ENCODE measurements at places on chromosomes 5 and 9.

- DNase-seq: no peak
These were observed 389.3 kb upstream of the DMAC1 start for GRCh38 chr9:8188723-8189407.

DNA sequence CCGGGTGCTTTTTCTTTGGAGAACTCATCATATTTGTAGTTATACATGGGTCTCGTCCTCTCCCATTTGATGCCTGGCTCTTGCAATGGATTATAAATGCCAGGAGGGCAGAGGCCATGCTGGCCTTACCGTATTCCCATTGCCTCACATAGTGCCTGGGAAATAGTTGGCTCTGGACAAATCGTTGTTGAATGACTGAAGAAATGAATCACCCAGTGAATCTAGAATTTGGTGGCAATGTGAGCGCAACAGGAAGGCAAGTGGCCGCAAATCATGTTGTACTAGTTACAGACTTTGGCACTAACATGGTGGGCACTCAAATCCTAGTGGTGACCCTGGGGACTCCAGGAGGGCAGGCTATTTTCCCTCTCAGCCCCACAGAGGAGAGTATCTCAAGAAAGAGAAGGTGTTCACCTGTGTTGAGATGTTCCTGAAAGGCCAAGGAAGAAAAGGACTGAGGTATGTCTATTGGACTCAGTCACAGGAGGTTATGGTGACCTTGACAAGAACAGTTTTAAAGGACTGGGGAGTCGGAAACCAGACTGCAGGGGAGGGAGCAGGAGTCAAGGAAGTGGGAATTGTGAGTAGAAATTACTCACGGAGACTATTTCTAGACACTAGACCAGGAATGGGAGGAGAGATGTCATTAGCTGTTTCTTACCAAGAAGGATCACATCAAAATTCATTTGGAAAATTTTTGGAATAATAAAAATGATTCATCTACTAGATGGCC, 61.7 kb upstream of the COL15A1 start:
- no peak for DNase-seq

GRCh38 chr5:132759114-132760048, 12.2 kb downstream of the CCNI2 start:
- no peak for DNase-seq

- DNase-seq: no peak
These were observed 105.1 kb downstream of the PSD2 start for GRCh38 chr5:139900546-139901250.

DNA sequence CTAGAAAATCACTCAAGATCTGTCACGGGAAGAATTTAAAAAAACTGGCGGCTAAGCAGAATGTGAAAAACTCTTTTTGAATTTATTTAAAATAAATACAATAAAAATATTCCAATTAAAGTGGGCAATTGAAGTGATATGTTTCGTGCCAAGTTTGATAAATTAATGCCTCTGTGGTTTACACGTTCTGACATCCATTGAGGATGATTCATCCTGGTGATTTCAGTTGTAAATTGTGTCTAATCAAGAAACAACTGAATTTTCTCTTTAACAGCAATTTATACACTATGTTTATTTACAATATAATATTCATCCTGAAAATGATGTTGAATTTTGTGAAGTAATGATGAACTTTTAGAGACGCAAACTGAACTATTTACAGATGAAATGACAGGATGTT, 21.0 kb upstream of the OSMR start:
- no peak for DNase-seq

GRCh38 chr5:111670826-111671492, 86.0 kb downstream of the NREP start:
- no peak for DNase-seq

DNA sequence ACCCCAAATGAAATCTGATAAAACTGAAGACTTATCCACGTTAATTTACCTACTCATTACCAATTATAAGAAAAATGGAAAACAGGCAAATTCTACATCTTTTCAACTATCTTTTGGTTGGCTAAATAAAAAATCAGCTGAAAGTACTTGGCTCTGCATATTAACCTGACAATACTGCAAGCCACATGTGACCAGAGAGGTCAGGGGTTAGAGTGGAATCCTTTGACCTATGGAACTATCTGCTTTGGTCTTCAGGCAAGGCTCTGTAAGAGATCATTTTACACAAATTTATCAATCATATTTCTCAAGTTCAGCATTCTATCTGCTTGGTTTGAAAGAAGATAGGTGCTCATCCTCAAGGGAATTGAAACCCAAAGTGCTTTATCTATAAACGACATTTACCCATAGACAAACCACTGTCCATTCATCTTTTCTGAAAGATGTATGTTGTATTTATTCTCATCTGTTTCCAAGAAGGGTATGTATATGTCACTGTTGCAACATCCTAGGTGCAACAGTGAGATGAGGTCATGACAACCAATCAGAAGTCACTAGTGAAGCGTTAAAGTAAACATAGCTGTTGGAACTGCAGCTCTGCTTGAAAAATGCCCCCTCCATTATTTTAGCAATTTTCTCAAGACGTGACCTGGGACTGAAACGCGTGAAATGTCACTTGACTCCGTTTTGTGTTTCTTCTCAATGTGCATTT, 144.9 kb upstream of the POU5F2 start:
- DNase-seq: no peak

DNA sequence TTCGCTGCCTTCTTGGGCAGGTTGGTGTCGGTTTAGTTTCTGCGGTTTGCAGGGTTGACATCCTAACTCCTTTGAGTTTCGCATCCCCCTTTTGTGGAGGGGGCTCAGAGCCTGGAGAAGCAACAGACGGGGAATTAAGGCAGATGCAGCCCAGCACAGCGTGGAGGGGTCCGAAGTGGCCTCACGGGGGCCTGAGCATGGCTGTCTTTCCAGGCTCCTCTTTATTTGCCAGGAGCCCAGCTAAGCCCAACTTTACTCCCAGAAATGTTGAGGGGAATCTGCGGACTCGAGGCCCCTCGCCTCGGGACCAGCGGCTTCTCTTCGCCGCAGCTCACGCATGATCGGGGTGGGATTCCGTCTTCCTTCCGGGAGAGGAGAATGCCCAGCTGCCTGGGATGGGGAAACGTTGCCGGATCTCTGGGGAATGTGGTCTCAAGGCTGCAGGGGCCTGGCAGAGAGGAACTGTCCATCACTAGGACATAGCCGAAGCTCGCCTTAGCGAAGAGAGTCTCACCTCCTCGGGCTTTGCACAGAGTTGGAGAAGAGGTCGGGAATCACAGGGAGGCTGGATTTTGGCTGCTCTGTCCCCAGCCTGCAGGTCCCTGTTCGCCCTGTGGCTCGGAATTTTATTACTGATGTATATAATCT, 1.3 kb downstream of the RAI14 start:
- peak; percentile 11 for DNase-seq

- peak; percentile 27 for DNase-seq
These were observed 789 bp downstream of the COL27A1 start for GRCh38 chr9:114155995-114156656.

DNA sequence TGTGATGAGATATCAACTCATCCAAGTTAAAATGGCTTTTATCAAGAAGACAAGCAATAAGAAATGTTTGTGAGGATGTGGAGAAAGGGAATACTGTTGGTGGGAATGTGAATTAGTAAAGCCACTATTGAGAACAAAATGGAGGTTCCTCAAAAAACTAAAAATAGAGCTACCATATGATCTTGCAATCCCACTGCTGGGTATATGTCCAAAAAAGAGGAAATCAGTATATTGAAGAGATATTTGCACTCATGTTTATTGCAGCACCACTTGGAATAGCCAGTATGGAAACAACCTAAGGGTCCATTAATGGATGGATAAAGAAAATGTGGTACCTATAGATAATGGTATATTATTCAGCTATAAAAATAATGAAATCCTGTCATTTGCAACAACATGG, 25.1 kb downstream of the PPIP5K2 start:
- no peak for DNase-seq

DNA sequence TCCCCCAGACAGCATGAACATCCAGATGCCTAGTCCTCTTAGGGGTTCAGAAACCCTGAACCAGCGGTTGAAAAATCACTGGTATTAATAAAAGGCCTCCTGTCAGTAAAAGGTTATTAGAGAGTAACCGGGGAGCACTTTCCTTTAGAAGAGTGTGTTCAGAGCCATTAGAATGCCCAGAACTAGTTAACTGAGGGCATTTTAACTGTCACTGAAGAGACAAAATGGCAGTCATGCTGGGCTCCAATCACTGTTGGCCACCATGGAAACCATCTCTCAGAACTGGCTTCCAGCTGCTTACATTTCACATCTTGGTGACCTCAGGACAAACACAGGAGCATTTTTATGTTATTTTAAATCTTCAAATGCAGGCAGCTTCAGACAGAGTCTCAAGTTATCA, 36.2 kb upstream of the GDA start:
- no peak for DNase-seq

DNA sequence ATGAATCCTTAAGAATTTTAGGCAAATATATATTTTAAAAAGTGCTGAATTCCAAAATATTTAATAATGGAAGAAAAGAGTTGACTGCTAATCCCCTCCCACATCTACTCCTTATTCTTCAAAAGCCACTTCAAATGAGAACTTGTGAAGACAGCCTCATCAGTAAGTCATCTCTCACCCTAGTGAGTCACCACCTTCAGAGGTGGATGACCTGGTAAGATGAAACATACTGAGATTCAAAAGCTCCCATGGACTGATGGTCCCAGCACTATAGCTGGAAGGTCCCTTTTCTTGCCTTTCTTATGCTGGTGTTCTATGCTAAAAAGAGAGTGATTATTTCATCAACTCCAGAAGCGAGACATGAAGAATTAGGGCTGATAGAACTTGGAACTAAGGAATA, 37.8 kb upstream of the SPDL1 start:
- DNase-seq: no peak

DNA sequence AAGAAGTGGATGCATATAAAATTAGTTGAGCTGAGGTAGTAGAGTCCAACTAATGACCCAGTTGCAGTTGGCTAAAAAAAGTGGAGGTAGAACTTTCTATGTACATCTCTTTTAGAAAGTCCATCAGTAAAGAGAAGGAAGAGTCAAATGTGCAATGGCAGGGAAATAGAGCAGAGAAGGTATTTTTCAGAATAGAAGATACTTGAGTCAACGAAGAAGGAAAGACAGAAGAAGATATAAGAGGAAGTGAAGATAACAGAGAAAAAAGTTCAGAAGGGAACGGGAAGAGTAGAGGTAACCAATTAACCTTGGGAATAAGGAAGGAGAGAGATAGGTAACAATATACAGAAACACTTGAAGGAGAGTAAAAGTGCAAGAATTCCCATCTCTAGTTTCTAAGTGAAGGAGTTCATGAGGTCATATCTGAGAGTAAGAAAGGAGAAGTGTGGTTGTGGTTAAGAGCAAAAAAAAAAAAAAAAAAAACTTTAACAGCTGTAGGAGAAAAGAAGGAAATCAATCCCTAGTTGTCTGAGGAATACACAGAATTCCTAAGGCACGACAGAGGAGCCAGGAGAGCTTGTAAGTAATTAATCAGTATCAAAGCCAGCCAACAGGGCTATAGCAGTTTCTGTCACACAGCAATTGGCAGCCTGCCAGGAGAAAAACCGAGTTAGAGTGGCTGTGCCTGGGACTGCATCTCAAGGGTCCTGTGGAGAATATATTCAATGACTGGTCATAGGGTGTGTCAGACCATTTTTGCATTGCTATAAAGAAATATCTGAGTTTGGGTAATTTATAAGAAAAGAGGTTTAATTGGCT, 61.0 kb downstream of the ARL15 start:
- DNase-seq: no peak

GRCh38 chr9:128122809-128123175, 4.7 kb downstream of the PTGES2 start:
- DNase-seq: no peak

- no peak for DNase-seq
These were observed 22.6 kb downstream of the STXBP1 start for GRCh38 chr9:127634698-127635097.

DNA sequence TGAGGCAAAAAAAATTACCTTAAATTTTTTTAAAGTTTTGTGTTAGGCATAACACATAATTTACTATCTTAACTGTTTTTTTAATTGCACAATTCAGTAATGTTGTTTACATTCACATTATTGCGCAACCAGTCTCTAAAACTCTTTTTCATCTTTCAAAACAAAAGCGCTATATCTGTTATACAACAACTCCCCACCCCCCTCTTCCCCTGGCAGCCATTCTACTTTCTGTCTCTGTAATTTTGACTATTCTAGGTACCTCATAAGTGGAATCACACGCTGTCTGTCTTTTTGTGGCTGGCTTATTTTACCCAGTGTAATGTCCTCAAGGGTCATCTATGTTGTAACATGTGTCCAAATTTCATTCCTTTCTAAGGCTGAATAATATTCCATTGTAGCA, 241.5 kb upstream of the DMRT1 start:
- no peak for DNase-seq

DNA sequence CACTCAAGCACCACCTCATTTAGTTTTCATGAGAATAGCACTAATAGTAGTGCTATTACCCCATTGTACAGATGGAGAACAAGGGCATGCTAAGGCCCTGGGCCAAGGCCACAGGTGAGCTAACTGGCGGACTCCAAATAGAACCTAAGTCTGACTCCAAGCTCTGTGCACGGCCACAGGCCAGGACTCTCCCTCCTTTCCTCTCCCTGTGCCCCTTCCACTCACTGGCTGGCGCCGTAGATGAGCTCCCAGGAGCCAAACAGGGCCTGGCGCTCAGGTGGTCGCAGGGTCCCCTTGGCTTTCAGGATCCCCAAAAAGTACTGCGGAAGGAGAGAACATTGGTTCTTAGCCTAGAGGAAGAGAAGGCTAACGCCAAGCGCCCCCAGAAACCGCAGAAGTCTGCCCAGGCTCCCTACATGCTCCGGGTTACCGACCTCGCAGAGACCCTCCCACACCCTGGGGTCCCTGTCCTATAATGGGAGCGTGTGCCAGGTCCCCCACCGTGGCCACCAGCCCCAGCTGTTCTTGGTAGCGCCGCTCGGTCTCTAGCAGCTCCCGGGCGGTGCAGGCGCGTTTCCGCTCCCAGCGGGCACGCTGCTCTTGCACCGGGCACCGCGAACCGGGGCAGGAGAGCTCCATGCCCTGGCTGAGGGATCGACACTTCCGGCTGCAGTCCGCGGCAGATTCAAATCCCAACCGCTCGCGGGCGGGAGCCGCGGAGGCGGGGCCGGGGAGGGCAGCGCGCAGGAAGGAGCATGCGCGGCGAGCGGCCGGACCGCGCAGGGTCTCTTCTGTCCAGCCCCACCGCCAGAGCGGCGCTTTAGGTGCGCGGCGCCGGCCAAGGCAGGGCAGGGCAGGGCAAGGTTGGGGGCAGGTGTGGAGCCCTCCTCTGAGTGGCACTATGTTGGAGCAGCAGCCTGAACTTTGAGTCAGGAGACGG, at the start of gene ARHGEF39:
Gene ARHGEF39 (minus strand): TSS at position 665 of the 940 bp plus-strand sequence. CDS start 26 bp downstream, at position 639.
- peak; percentile 79 for DNase-seq

DNA sequence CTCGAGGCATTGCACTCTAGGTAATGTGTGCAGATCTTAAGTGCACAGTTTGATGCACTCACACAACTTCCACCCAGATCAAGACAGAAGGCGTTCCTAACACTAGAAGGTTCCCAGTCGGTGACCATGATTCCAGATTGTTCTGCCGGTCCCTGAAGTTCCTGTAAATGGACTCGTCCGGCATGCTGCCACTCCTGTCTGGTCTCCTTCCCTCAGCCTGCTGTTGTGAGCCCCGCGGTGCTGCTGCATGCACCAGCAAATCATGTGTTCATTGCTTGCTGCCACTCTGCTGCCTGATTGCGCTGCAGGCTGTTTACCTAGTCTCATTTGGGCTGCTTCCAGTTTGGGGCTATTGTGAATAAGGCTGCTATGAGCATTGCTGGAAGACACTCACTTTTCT, 11.5 kb downstream of the STKLD1 start:
- DNase-seq: no peak

GRCh38 chr5:158537366-158537765, 562.4 kb downstream of the EBF1 start:
- DNase-seq: no peak

Data from progenitor cell of endocrine pancreas (in vitro differentiated cells).